A549 treated with CORT108297 at 1 μM for 4 hours (cell line): ENCODE measurements at places on chromosomes 7 and 10. TPM values are rescaled to one million over a fixed set of nuclear protein-coding genes. Genes with fewer than 3 reads are reported as not detected.

Gene SEMA4G
- total RNA-seq, result 8.0 to 10.4 TPM (median 9.7 TPM) in 5 replicates

Gene FGFR2
- 0.31 to 0.39 TPM (median 0.36 TPM) in 5 replicates for total RNA-seq

Gene PON1
- 0.29 to 1.2 TPM (median 0.68 TPM) in 5 replicates for total RNA-seq

Gene SPAG6
- total RNA-seq, result not detected in 5 replicates

Gene OPN1SW
- not detected in 5 replicates for total RNA-seq

Gene HTR5A
- not detected in 5 replicates for total RNA-seq

Gene KNDC1
- 0.69 to 2.2 TPM (median 2.1 TPM) in 5 replicates for total RNA-seq

Gene MACROH2A2
- total RNA-seq, result 23.2 to 30.3 TPM (median 28.1 TPM) in 5 replicates

Gene PLA2G12B
- total RNA-seq, result not detected in 5 replicates

Gene PTPRN2
- 0.64 to 1.1 TPM (median 0.82 TPM) in 5 replicates for total RNA-seq

Gene PDLIM1
- 152 to 163 TPM (median 161 TPM) in 5 replicates for total RNA-seq

Gene VWA2
- total RNA-seq, result 0.02 to 0.06 TPM in 2 of 5 replicates, not detected in the others

Gene RNF32
- 0.93 to 2.0 TPM (median 1.6 TPM) in 5 replicates for total RNA-seq

Gene FOXI2
- not detected in 5 replicates for total RNA-seq

Gene ZNF398
- total RNA-seq, result 8.1 to 9.5 TPM (median 9.1 TPM) in 5 replicates

Gene WNT16
- total RNA-seq, result not detected in 5 replicates

Gene SAMD9L
- 0.49 to 1.0 TPM (median 0.81 TPM) in 5 replicates for total RNA-seq

Gene GNG11
- 34.6 to 38.9 TPM (median 35.4 TPM) in 5 replicates for total RNA-seq

Gene PAPOLB
- total RNA-seq, result not detected in 5 replicates

Gene TRIP6
- total RNA-seq, result 44.2 to 63.5 TPM (median 57.8 TPM) in 5 replicates

Gene UCN3
- total RNA-seq, result not detected in 5 replicates

Gene CYP2C19
- total RNA-seq, result not detected in 5 replicates

Gene STEAP1
- 13.9 to 16.0 TPM (median 14.2 TPM) in 5 replicates for total RNA-seq

Gene MYOZ1
- not detected in 5 replicates for total RNA-seq

Gene CPEB3
- total RNA-seq, result 0.24 to 0.42 TPM (median 0.34 TPM) in 5 replicates

Gene COBL
- 4.2 to 4.6 TPM (median 4.5 TPM) in 5 replicates for total RNA-seq

Gene LOXL4
- 1.2 to 1.8 TPM (median 1.3 TPM) in 5 replicates for total RNA-seq

Gene LIPN
- not detected in 5 replicates for total RNA-seq

Gene GIMAP5
- total RNA-seq, result 0.14 TPM in 1 of 5 replicates, not detected in the others

Gene LRRC72
- total RNA-seq, result not detected in 5 replicates
